ENCODE measurements at places on chromosomes 2 and 18. TPM values are rescaled to one million over a fixed set of nuclear protein-coding genes. Genes with fewer than 3 reads are reported as not detected.

CCBE1 gene
- 28.0 TPM for polyA plus RNA-seq

ANKRD30BL gene
- polyA plus RNA-seq, result 1.2 TPM

LIPG gene
- polyA plus RNA-seq, result 43.0 TPM

WDR54 gene
- 36.6 TPM for polyA plus RNA-seq

POTEF gene
- polyA plus RNA-seq, result 0.07 TPM

HOXD3 gene
- 25.3 TPM for polyA plus RNA-seq

DNAH7 gene
- 6.5 TPM for polyA plus RNA-seq

MERTK gene
- 17.0 TPM for polyA plus RNA-seq

DARS1 gene
- polyA plus RNA-seq, result 131 TPM

EVX2 gene
- polyA plus RNA-seq, result not detected

Measured in renal cortex interstitium (tissue), 15 donors.